ENCODE measurements at places on chromosomes 11 and 22.

GRCh38 chr11:36308577-36308976, 12.5 kb downstream of the PRR5L start:
- DNase-seq, result no peak

GRCh38 chr11:20627701-20628100, 28.3 kb downstream of the SLC6A5 start:
- no peak for DNase-seq

- peak; percentile 61 for DNase-seq
Measured at GRCh38 chr11:20363500-20364340, at the start of gene HTATIP2. HTATIP2 (plus strand) TSS chr11:20363714; CDS start chr11:20364238, 524 bp downstream.

DNA sequence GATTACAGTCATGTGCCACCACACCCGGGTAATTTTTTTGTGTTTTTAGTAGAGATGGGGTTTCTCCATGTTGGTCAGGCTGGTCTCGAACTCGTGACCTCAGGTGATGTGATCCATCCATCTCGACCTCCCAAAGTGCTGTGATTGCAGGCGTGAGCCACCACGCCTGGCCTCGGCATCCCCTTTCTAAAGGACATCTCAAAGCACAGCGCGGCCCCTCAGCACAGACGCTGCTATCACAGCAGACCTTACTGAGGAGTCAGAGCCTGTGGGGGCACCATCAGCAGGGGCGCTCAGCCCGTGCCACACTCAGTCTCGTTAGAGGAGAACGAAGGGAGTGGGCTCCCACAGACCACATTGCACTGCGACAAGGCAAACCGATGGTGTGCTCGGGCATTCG, 19.4 kb downstream of the CELSR1 start:
- no peak for DNase-seq

DNA sequence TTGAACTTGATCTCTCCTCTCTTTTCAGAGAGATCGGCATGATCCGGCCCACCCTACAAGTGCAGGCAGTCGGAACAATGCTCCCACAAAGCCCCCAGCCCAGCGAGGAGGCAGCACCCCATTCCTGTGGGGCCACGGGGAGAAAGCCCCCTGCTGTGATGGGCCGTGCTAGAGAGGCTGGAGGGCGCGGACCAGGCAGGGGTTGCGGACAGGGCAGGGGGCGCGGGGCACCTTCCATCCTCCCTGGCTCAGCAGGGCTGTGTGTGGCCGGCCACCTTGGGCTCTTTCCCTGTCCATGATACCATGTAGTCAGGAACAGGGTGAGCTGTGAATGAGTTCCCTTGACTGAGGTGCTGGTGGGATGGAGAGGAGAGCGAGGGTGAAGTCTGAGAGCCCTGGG, 379.8 kb downstream of the BRD1 start:
- no peak for DNase-seq

DNA sequence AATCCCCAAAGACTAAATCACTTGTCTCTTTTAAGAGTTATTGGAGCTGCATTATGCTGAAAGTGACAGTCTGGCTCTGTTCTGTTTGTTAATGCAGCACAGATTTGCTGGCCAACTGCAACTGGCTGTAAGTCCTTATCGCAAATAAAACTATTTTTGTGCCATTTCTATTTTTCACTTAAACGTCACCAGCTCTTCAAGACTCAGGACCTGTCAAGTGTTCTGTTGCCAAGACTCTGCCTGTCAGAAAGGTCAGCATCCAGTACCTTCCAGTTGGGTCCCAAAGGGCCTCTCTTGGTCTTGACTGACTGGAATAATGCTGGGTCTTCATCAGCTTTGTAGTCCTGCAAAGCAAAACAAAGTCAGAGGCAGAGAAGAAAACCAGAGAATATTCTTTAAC, 45.6 kb downstream of the PITPNB start:
- no peak for DNase-seq

DNA sequence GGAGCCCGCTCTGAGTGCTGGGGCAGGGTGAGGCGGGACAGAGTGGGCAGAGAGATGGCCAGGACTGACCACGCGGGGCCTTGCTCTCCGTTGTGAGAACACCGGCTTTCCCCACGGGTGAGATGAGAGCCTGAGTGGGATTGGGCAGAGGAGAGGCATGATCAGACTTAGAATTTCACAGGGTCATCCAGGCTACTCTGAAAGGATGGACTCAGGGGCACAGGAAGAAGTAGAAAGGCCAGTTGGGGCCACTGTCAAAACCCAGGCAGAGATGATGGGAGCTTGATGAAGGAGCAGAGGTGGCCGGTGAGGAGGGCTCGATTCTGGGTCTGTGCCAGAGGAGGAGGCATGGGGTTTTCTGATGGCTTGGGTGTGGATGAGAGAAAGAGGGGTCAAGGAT, 63.8 kb upstream of the NUP50 start:
- DNase-seq, result no peak

DNA sequence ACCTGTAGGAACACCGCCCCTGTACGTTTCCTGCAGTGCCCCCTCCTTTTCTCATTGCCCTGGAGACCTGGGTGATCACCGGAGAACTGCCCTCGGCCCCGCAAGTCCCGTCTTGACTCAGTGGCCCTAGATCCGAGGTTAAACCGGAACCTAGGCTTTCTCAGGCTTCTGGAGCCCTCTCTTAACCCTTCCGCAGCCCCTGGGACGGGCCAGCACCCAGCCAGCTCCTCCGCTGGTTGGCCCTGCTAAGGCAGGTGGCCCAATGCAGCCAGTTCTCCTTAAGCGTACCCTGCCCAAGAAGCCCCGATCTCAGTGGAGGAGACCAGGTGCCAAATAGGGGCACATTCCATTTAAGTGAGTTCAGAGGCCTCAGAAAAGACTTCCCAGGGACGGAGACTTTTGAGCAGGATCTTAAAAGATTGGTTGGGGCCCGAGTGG, 776 bp downstream of the NLRX1 start:
- peak; percentile 64 for DNase-seq

GRCh38 chr22:36365020-36365411, 22.8 kb downstream of the MYH9 start:
- DNase-seq, result peak; percentile 93

DNA sequence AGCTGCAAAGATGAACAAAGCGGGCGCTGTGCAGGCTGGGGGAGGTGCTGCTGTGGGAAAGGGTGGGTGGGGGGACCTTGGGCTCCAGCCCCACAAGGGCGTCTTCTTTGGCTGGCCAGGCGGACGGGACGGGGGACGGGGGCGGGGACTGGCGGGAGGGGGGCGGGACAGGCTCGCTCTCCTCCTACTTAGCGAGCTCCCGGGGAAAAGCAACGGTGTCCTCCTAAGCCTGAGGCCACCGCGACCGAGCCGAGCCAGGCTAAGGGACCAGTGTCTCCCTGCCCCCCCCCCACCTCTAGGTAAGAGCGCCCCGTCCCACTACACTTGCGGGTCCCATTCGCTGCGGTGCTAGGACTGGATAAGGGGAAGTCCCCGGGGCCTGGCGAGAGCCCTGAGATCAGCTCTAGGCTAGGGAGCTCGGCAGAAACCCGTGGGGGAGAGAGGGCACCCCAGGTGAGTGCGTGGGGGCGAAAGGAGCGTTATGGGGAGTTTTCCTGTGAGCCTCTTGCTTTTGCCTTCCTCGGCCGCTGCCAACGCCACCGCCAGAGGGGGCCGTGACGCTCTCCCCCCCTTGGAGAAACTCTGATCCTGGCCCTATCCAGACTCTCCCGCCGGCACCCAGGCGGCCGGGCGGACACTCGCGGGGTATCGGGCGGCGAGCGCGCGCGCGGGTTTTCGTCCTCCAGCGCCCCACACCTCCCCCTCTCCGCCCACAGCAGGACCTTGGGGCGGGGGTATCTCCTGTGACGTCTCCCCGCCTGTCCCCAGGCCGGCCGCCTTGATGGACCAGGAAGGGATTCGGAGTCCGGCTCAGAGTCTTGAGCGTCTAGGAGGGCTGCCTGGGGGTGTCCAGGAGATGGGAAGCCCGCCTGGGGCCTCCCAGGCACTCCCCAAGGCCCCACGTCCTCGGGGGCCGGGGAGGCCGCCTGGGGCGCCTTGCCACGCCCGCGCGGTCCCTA, at the start of gene PHLDB1:
TSS of gene PHLDB1 (plus strand) at position 215 of the 959 bp plus-strand sequence. CDS start 6,222 bp downstream, outside the sequence.
- DNase-seq, result peak; percentile 32

- DNase-seq, result no peak
Measured at GRCh38 chr11:109845437-109845836, 247.8 kb upstream of the ZC3H12C start.

DNA sequence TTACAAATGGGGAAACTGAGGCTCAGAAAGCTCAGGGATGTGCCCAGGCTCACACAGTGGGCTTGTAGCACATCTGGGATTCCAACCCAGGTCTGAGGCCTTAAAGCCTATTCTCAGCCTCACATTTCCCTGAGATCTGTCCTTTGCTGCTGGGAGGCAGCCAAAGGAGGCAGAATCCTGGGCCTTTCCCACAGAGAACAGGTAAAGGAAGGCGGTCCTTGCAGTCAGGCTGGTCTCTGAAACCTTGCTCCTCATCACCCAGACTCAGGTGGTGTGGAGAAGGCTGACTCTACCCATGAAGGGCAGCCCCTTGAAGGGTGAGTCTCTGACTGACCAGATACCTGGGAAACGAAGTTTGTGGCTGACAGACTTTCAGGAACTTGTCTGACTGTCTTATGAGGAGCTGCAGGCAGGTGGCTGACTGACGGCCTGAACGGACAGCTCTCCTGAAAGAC, 7.8 kb downstream of the SLCO2B1 start:
- no peak for DNase-seq

GRCh38 chr11:45647329-45647728, 18.1 kb downstream of the CHST1 start:
- no peak for DNase-seq

GRCh38 chr11:44775366-44775984, 48.7 kb downstream of the TSPAN18 start:
- DNase-seq, result peak; percentile 68

DNA sequence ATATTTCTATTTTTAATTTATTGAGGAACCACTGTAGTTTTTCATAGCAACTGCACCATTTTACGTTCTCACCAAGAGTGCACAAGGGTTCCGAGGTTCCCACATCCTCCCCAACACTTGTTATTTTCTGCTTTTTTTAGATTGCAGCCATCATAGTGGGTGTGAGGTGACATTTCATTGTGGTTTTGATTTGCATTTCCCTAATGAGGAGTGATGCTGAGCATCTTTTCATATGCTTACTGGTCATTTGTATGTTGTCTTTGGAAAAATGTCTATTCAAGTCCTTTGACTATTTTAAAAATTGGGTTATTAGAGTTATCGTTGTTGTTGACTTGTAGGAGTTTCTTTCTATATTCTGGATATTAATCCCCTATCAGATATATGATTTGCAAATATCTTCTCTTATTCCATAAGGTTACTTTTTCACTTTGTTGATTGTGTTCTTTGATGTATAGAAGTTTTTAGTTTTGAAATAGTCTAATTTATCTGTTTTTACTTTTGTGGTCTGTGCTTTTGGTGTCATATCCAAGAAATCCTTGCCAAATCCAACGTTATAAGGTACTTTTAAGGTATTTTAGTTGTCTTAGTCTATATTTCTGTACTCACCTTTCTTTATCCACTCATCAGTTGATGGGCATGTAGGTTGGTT, 9.0 kb downstream of the NEAT1 start:
- no peak for DNase-seq

- peak; percentile 35 for DNase-seq
Measured at GRCh38 chr22:35400501-35400790, 506 bp downstream of the MCM5 start.

- DNase-seq, result no peak
Measured at GRCh38 chr22:43477966-43478365, 66.2 kb downstream of the MPPED1 start.
